ENCODE measurements at places on chromosomes 1 and 21.

DNA sequence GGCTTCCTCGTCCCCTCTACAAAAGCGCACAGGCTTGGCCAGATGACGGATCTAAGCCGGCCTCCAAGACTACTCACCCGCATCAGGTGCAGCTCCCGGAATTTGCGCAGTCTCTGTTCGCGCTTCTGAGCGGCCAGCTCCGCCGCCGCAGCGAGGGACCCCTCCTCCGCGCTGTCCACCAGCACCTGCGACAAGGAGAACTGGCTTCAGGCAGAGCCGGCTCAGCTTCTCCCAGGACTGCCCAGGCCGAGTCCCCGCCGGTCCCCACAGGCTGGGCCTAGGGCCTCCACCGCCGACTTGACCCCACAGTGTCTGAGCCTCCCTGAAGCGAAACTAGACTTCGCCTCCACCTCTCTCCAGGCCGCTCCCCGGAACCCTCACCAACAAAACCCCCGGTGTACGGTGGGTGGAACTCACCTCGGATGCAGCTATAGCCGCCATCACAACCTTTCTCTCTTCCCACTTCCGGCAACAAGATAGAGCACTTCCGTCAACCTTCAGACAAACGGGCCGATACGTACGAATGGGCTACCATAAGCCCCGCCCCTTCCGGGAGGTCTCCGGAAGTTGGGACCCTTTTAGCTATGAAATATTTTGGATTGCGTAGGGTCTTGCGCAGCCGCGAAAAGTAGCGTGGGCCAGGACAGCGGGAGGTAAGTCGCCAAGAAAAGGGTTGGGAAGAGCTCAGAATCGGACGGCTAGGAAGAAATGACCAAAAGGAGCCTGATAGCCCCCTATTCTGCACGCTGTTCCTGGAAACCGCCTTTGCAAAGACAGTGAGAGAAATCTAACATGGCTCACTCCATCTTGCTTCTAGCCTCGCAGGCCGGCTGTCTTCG is at the start of gene SYF2:
SYF2 (minus strand) TSS at position 476 of the 839 bp plus-strand sequence; CDS start at position 441, 35 bp downstream.
- DNase-seq = peak; percentile 81

- DNase-seq = no peak
Observed at GRCh38 chr1:158122833-158123388, 57.8 kb upstream of the CD1D start.

DNA sequence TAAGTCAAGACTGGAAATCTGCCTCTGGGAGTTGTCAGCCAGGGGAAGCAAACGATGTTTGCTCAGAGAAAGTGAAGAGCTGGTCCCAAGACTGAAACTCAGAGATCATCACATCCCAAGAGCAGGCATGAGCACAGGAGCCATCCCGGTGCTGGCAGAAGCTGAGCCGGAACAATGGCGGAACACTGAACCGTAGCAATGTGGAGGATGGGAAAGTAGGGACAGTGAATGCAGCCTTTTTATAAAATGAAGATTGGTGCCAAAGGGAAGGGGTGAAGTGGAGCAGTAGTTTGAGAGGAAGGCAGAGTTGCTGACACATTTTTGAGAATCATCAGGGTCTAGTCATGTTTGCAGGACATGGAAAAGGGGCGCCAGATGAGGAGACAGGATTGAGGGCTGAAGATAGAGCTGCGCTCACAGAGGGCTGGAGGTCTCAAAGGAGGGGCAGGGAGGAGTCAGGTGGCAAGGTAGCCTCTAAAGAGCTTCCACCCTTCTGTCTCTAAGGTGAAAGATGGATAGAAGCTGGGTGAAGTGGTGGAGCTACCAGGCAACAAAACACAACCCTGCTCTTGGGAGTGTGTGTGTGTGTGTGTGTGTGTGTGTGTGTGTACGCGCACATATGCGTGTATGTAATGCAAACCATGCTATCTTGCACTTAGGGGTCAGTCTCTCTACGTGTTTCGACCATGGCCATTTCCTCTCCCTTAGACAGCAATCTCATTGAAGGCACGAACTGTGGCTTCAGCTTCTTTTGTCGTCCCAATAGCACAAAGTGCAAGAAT is 94.3 kb upstream of the IRF2BP2 start:
- DNase-seq = no peak

DNA sequence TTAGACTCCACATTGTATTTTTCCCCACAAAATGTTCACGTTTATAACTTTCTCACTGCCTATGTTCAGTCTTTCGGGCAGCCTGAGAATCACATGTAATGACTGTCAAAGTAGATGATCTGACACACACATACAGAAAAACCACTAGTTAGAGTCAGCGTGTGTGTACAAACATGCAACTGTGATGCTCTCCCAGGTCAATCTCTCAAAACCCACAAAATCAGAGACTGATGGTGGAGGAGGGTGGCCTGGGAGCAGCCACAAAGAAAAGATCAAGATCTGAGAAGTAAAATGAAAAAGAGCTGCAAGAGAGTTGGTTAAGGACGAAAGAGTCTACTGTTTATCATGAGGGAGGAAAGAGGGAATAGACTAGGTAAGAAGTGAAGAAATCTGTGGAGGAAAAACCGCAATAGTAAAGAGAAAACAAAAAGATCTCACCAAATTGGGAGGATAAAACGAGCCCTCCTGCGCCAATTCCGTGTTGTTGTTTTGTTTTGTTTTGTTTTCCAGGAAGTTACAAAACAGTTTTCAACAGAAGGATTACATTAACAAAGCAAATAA is 2.3 kb downstream of the EGLN1 start:
- DNase-seq = peak; percentile 63

- no peak for DNase-seq
Observed at GRCh38 chr1:59486615-59487014, 189.7 kb downstream of the FGGY start.
